H7 (cell line): ENCODE measurements at places on chromosomes 12 and 14. TPM values are rescaled to one million over a fixed set of nuclear protein-coding genes. Genes with fewer than 3 reads are reported as not detected.

GRCh38 chr12:63997198-63997597 is 152.7 kb downstream of the SRGAP1 start:
- DNase-seq: no peak

The NEUROD4 gene
- total RNA-seq: not detected in 2 replicates

GRCh38 chr12:7171854-7172253 is 17.6 kb upstream of the PEX5 start:
- no peak for DNase-seq

The PPP1R36 gene
- 0.28 and 0.41 TPM in 2 replicates for total RNA-seq
